ENCODE measurements at places on chromosomes 3 and 15. TPM values are rescaled to one million over a fixed set of nuclear protein-coding genes. Genes with fewer than 3 reads are reported as not detected.

- H3K27ac ChIP-seq: no peak overlapping the region
- no peaks in the 10 kb centered on the region for H3K36me3 ChIP-seq
- H3K4me1 ChIP-seq: no peaks in the 10 kb centered on the region
- H3K27me3 ChIP-seq: no peaks in the 10 kb centered on the region
Observed at GRCh38 chr15:90075420-90076289, 26.6 kb downstream of the IDH2 start.

DNA sequence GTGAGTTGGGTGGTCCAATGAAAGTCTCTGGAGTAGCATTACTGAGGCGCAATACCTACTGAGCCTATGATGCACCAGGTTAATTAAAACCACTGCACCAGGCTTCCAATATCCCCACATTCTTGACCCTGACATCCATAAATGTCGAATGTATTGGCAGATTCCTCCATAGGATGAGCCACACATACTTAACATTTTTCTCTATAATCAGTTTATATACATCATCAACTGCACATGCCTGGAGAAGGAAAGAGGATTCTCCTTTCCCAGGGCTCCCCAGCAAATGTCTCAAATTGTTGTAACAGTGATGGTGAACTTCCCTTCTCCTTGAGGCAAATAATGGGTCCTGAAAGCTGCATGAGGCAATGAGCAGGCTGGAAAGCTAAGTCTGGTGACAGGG lies 82.3 kb upstream of the LPP start:
- no peaks in the 10 kb centered on the region for H3K27me3 ChIP-seq
- no peaks in the 10 kb centered on the region for H3K4me1 ChIP-seq
- no peak overlapping the region for H3K27ac ChIP-seq
- no peaks in the 10 kb centered on the region for H3K36me3 ChIP-seq

DNA sequence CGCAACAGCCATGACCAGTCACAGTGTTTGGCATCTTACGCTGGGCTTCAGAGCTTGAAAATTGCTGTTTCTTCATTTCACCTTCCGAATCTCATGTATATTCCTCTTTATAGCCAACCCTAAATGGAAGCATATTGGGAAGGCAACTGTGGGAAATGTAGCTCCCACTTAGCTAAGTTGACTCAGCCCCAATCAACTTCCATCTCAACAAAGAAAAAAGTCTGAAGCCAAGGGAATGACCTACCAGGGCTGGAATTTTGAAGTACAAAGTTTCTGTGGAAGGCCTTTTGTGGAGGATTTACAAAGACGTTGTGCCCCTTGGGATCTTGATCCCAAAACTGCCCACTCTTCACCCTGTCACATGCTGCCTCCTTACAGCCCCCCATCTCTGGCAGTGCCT lies 85.2 kb upstream of the OXTR start:
- no peak overlapping the region for H3K4me3 ChIP-seq
- DNase-seq: no peak
- H3K4me1 ChIP-seq: no peaks in the 10 kb centered on the region
- no peaks in the 10 kb centered on the region for H3K36me3 ChIP-seq

DNA sequence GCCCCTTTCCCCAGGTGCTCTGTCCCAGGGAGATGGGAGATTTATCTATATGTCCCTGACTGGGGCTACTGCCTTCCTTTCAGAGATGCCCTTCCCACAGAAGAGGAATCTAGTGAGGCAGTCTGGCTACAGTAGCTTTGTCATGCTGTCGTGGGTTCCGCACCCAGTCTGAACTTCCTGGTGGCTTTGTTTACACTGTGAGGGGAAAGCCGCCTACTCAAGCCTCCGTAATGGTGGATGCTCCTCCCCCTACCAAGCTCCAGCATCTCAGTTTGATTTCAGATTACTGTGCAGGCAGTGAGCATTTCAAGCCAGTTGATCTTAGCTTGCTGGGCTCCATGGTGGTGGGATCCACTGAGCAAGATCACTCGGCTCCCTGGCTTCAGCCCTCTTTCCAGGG lies 35.4 kb upstream of the SLC7A14 start:
- H3K4me1 ChIP-seq: no peaks in the 10 kb centered on the region
- H3K27ac ChIP-seq: no peak overlapping the region
- no peaks in the 10 kb centered on the region for H3K27me3 ChIP-seq
- no peaks in the 10 kb centered on the region for H3K36me3 ChIP-seq

- H3K27me3 ChIP-seq: no peaks in the 10 kb centered on the region
- no peaks in the 10 kb centered on the region for H3K4me1 ChIP-seq
- H3K27ac ChIP-seq: no peak overlapping the region
- H3K4me3 ChIP-seq: no peak overlapping the region
- H3K36me3 ChIP-seq: no peaks in the 10 kb centered on the region
- DNase-seq: no peak
Observed at GRCh38 chr15:22880068-22880980, 41.9 kb downstream of the NIPA2 start.

DNA sequence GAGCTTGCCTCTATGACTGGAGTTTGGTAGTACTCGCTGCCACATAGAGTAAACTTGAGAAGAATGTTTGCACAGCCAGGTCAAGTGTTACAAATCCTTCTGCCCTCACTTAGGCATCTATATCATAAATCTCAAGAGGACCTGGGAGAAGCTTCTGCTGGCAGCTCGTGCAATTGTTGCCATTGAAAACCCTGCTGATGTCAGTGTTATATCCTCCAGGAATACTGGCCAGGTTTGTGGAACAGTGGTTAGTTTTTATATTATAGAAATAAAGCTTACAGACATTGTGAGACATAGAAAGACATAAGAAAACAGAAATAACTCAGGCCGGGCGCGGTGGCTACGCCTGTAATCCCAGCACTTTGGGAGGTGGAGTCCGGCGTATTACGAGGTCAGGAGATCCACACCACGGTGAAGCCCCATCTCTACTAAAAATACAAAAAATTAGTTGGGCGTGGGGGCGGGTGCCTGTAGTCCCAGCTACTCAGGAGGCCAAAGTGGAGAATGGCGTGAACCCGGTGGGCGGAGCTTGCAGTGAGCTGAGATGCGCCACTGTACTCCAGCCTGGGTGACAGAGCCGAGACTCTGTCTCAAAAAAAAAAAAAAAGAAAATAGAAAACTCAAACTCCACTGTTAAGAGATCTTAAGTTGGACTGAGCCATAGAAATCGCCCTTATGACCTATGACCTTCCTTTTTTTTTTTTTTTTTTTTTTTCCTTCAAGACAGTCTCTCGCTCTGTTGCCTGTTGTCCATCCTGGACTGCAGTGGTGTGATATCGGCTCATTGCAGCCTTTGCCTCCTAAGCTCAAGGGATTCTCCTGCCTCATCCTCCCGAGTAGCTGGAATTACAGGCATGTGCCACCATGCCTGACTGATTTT lies 2.2 kb downstream of the RPSA start:
- peaks cover 37% of the 10 kb centered on the region for H3K4me1 ChIP-seq
- DNase-seq: no peak
- H3K27me3 ChIP-seq: no peaks in the 10 kb centered on the region
- H3K4me3 ChIP-seq: peak overlapping the region; percentile 62
- H3K36me3 ChIP-seq: peaks cover 59% of the 10 kb centered on the region
- peak overlapping the region; percentile 86 for H3K27ac ChIP-seq

The MINAR1 gene
- polyA plus RNA-seq: 0.25 TPM

DNA sequence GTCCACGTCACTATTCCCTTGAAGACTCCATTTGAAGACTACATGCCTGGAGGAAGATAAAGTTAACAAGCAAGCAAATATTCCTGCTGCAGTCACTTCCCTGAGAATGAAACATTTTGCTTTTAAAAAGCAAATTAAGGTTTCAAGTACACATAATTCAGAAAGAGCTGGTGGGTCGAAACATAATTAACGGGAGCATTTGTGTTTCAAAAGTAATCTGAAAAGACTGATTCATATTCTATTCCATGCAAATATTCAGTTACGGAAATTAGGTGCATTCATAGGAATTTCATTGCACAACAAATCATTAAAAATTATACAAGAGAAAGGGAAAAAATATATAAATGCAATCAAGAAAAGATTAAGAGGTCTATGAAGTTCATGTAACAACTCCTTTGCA lies 260.9 kb downstream of the NEK10 start:
- no peak for DNase-seq
- H3K27me3 ChIP-seq: no peaks in the 10 kb centered on the region
- H3K27ac ChIP-seq: no peak overlapping the region
- H3K4me1 ChIP-seq: no peaks in the 10 kb centered on the region
- no peak overlapping the region for H3K4me3 ChIP-seq

GRCh38 chr3:30155755-30156154 lies 450.6 kb upstream of the TGFBR2 start:
- no peaks in the 10 kb centered on the region for H3K27me3 ChIP-seq
- DNase-seq: no peak
- no peaks in the 10 kb centered on the region for H3K4me1 ChIP-seq
- H3K27ac ChIP-seq: no peak overlapping the region
- H3K36me3 ChIP-seq: no peaks in the 10 kb centered on the region
- no peak overlapping the region for H3K4me3 ChIP-seq

DNA sequence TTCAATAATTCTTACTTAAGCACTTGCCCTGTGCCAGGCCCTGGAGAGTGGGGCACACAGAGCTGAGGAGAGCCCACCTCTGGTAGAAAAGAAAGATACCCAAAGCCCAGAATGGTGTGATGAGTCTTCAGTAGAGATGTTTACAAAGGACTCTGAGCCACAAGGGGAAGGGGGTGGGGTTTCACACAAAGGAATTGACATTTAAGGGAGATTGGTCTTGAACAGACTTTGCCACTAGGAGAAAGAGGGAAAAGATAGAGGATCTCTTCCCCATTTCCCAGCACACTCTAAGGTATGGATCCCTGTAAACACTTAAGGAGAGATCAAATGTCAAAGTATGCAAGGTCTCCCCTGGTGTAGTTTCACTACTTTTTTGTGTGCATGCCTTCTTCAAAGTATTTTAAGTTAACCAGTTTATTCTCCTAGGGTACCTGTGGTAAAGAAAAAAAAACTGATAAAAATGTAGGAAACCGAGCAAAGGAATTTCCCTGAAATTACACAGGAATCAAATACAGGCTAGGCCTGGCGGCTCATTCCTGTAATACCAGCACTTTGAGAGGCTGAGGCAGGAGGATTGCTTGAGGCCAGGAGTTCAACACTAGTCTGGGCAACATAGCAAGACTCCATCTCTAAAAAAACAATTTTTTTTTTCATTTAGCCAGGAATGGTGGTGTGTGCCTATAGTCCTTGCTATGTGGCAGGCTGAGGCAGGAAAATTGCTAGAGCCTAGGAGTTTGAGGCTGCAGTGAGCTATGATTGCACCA lies 117.6 kb upstream of the SKOR1 start:
- no peak overlapping the region for H3K4me3 ChIP-seq
- no peaks in the 10 kb centered on the region for H3K27me3 ChIP-seq
- no peak overlapping the region for H3K27ac ChIP-seq
- H3K4me1 ChIP-seq: peaks cover 6% of the 10 kb centered on the region
- H3K36me3 ChIP-seq: no peaks in the 10 kb centered on the region

GRCh38 chr3:8505621-8506020 lies 4.0 kb downstream of the LMCD1 start:
- no peaks in the 10 kb centered on the region for H3K27me3 ChIP-seq
- no peaks in the 10 kb centered on the region for H3K36me3 ChIP-seq

DNA sequence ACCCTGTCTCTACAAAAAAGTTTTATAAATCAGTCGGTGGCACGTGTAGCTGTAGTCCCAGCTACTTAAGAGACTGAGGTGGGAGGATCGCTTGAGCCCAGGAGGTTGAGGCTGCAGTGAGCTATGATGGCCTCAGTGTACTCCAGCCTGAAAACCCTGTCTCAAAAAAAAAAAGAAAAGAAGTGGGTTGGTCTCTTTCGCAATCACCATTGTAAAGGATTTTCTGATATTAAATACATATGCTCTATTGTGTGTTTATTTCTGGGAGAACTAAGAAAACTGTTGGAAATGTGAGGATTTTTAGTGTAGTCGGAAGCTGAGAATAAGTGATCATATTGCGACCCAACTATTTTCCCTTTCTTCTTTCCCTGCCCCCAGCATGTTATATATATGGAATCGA lies 7.5 kb downstream of the ZNF710 start:
- no peak for DNase-seq
- no peaks in the 10 kb centered on the region for H3K27me3 ChIP-seq
- no peak overlapping the region for H3K4me3 ChIP-seq
- peaks cover 18% of the 10 kb centered on the region for H3K4me1 ChIP-seq

GRCh38 chr15:79184465-79184892 lies 93.9 kb upstream of the RASGRF1 start:
- no peak overlapping the region for H3K27ac ChIP-seq
- DNase-seq: peak; percentile 19
- H3K36me3 ChIP-seq: no peaks in the 10 kb centered on the region
- no peaks in the 10 kb centered on the region for H3K4me1 ChIP-seq

DNA sequence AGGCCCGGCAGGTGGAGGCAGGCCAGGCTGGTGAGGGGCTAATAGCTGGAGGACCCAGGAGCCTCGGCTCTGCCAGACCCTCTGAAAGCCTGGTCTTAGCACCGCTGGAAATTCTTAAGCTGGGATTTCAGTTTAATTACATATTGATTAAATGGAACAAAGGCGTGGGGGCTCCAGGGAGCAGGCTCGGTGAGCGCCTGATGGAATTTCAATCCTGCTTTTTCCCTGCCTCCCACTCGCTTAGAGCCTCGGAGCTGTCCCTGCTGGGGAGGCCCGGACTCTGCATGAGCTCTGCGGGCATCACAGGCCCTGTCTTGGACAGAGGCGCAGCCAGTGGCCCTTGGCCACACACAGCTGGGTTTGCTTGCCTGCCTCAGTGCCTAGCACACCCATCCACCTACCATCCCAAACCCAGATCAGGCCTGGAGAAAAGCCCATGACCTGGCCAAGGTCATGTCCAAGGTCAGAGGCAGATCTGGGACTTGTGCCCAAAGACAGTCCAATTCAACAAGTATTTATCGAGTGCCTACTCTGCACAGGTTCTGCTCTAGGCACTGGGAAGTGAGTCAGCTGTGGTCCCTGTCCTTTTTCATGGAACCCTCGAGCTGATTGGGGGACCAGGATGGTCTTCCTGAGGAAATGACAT lies 40.6 kb downstream of the LINGO1 start:
- H3K4me3 ChIP-seq: no peak overlapping the region
- no peaks in the 10 kb centered on the region for H3K27me3 ChIP-seq
- no peak for DNase-seq
- no peaks in the 10 kb centered on the region for H3K36me3 ChIP-seq

- H3K4me3 ChIP-seq: peak overlapping the region; percentile 42
- no peaks in the 10 kb centered on the region for H3K36me3 ChIP-seq
Observed at GRCh38 chr3:43997316-43997715, 244.4 kb upstream of the TOPAZ1 start.

DNA sequence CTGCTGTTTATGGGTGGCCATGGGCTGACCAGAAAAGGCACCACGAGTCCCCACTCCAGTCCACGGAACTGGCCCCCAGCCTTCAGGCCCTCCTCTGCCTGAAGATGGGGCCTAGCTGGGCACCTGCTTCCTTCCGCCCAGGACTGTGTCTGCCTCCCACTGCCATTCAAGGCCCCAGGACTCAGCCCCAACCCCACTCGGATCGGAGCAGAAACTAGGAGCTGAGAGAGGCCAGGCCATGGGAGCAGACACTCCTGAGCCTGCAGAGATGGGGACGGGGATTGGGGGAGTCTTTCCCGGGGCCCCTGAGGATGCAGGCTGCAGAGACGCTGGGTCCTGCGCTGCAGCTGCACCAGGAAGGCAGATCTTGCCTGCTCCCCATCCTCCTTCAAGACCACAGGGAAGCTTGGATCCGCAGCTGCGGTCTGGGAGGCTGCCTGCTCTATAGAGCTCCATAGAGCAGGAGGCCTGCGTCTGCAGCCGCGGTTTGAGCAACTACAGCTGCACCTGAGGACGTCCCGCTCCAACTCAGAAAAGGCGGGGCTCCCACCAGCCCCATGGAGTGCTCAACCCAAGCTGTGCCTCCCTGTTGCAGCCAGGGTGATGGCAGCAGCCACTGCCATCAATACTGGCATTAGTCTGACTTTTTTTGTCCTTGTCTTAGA lies 383.9 kb upstream of the TMCO5A start:
- no peak for DNase-seq
- H3K4me1 ChIP-seq: no peaks in the 10 kb centered on the region
- no peak overlapping the region for H3K4me3 ChIP-seq
- H3K27me3 ChIP-seq: no peaks in the 10 kb centered on the region
- H3K36me3 ChIP-seq: no peaks in the 10 kb centered on the region

All from naive thymus-derived CD4-positive, alpha-beta T cell (primary cell).